ENCODE measurements at places on chromosomes 1 and 21.

DNA sequence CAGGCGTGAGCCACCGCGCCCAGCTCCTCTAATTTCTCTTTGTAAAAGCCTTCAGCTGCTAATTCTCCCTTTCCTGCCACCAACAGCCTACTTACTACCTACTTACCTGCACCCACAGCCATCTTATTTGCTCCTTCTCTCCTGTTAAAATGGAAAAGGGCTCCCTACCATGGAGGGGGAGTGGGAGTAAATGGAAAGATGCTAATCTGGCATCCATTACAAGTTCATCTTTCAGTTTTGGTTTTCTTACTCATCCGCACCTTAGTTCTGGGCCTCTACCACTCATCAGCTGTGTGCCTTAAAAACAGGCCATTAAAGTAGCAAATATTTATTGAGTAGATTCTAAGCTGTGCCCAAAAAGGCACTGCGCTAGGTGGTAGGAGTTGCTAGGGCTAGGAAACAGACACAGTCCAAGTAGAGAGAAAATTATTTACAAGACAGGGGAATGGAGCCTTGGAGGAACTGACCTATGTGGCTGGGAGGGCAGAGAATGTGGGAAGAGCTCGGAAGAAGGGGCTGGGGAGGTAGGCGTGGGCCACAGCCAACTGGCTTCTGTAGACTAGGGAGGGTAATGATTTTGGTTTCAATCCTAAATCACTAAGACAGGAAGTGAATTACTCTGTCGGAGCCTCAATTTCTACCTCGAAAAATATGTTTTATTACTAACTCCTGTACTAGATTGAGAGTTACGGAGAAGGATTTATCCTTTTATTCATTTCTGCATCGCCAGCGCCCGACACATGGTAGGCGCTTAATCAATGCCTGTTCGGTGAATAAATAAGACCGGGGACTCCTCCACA is 685 bp upstream of the DDI2 start:
- no peak for DNase-seq

DNA sequence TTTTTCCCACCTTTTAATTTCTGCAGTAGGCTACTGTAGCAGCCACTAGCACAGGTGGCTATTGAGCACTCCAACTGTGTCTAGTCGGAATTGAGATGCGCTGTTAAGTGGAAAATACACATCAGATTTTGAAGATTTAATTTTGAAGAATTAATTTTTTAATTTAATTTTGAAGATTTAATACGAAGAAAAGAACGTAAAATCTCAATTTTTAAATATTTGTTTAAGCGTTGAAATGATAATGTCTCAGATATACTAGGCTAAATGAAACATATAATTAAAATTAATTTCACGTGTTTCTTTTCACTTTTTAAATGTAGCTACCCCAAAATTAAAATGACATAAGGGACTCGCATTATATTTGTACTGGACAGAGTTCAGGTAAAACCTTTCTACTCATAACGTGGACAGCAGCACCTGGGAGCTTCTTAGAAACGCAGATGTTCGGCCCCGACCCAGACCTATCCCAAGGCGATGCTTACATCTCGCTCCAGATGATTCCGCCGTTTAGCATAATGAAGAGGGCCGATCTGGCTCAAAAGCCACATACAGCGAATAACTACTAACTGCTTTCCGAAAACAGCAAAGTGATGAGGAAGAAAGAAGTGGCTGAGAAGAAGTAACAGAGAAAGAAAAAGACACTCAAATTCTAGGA is 717 bp downstream of the CRYZL1 start:
- no peak for DNase-seq

GRCh38 chr1:59029411-59030167 is 245.7 kb upstream of the JUN start:
- no peak for DNase-seq

DNA sequence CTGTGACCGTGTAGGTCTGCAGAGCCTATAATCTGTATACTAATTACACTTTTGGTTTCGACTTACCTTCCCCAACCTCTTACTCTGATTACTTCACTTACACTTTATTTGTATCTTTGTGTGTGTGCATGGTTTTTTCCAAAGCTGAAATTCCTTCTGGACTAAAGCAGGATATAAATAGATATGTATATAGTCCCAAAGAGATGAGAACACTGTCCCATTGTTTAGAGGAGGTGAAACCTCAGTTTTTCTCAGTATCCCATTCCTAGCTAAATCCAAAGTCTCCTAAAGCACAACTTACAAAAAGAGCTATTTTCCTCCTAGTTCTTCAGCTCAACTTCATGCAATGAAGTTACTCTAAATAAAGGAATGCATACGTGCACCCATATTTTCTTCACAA is 442.2 kb downstream of the SMYD3 start:
- DNase-seq, result no peak
